ENCODE measurements at places on chromosomes 5 and 9.

DNA sequence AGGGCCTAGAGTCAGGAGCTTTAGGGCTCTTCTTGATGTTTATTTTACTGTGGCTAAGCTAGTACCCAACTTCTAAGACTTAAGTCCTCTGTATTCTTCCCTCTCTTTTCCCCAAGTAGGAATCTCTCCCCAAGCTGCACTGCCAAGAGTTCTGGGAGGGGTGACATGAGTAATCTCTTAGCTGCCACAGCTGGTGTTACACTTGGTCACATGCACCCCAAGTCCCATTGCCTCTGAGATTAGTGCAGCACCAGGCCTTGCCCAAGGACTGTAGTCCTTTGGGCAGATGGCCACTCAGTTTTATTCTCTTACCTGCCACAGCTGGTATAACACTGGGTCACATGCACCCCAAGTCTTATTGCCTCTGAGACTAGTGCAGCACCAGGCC is 114.7 kb upstream of the RIOK2 start:
- DNase-seq: no peak

DNA sequence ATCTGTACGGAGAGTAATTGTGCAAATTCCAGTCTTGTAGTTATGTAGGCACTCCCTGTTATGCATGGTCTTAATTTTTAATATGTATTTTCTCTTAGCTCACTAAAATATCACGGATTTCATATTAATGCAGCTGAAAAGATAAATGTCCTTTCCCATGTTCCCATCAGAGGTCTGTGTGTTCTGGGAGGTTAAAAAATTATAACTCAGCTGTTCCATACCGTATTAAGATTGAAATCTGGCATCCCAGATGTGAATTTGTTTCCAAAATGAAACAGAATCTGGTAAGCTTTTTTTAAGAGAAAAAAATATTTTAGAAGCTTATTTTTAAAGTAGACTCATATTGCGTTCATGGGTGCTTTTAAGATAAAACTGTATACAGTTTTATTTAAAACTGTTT is 44.3 kb downstream of the SEMA6A start:
- DNase-seq: no peak

- no peak for DNase-seq
These were observed 38.2 kb downstream of the PTBP3 start for GRCh38 chr9:112295174-112295573.

GRCh38 chr9:36191686-36192085 is 965 bp downstream of the CLTA start:
- DNase-seq: no peak

DNA sequence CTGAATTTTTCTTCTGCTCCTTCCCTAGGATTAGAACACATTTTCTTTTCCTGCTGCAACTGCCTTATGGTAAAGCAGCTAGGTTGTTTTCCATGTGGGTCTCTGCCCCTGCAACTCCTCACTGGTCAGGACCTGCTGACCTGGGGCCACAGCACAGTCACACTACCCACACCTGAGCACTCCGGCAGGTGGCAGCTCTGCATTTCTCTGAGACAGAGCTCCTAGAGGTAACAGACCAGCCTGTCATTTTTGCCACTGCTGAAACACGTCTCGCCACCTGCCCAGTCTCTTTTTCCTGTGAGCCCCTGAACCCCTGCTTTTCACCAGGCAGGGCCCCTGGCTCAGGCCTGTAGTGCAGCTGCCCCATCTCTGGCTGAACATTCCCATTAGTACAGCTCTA is 609.6 kb downstream of the HINT1 start:
- no peak for DNase-seq

DNA sequence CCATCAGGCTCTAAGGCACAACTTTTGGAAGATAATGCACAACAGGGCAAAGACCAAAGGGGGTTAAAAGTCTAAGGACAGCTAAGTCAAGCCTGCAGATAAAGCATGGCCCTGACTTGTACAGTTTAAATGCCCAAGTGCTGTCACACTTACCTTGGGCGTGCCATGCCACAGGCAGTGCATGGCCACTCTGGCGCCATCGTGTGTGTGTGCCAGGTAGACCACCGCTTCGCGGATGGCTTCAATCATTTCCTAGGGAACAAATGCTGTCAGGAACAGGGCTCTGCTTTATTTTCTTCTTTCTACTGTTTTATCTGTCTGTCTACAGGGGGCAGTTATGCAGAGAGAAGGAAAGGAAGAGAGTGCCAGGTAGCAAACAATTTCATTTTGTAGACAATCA is 19.3 kb downstream of the PUM3 start:
- no peak for DNase-seq

DNA sequence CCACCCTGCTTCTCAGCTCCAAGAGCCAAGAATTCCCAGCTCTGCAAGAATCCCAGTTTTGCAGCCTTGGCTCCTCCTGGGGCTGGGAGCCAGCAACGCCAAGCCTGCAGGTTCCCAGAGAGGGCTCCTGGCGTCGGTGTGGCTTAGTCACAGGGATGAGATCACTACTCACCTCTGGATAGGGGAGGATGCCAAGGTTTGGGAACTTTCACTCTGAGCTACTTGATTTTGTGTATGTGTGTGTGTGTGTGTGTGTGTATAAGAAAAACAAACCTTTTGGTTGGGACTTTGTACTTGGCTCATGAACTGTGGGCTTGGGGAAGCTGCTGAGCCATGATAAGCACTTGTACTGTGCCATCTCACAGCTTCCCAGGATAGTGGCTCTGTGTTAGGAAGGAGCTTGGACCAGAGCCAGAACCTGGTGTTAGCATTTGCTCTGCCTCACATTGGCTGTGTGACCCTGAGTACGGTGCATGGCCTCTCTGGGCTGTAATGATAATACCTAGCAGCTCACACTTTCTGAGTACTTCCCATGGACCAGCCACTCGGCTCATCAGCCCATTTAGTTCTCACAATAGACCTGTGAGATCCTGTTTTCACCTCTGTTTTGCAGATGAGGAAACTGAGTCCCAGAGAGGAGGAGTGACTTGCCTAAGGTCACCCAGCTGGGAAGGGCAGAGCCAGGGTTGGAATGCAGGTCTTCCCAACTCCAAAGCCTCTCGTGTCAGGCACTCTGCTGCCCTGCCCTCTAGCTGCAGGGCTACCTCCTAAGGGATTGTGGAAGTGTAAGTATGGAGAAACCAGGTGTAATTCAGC is 41.4 kb upstream of the DAB2IP start:
- DNase-seq: no peak

- no peak for DNase-seq
These were observed 1.5 kb downstream of the STXBP1 start for GRCh38 chr9:127613583-127613954.

DNA sequence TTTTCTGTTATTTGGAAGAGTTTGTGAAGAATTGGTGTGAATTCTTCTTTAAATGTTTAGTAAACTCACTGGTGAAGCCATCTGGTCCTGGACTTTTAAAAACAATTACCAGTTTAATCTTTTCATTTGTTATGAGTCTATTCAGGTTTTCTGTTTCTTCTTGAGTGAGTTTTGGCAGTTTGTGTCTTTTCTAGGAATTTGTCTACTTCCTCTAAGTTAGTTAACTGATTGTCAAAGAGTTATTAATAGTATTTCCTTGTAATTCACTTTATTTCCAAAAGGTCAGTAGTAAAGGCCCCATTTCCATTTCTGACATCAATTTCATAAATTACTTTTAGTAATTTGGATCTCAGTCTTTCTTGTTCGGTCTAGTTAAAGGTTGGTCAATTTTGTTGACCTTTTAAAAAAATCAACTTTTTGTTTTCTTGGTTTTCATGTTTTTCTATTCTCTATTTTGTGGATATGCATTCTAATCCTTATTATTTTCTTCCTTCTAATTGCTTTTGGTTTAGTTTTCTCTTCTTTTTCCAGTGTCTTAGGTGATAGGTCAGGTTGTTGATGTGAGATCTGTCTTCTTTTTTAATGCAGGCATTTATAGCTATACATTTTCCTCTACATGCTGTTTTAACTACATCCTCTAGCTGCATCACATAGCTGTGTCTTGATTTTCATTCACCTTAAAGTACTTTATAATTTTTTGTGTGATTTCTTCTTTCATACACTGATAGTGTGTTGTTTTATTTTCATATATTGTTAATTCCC is 7.3 kb upstream of the SMIM3 start:
- DNase-seq: no peak

DNA sequence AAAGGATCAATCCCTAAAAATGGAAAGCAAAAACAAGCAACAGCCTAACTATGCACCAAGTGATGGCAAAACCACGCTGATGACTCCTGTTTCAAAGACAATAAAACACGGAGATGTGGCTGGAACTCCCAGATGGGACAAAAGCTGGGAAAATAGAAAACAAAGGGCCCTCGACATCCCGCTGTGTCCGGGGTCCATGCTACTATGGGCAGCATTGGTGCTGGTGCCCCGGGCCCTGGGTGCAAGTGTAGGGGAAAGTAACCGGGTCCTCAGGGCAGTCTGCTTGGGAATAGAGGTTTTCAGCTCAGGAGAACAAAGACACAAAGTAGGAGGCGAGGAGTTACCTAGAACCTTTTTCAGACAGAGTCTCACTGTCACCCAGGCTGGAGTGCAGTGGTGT is 46.1 kb downstream of the MRPL36 start:
- no peak for DNase-seq

DNA sequence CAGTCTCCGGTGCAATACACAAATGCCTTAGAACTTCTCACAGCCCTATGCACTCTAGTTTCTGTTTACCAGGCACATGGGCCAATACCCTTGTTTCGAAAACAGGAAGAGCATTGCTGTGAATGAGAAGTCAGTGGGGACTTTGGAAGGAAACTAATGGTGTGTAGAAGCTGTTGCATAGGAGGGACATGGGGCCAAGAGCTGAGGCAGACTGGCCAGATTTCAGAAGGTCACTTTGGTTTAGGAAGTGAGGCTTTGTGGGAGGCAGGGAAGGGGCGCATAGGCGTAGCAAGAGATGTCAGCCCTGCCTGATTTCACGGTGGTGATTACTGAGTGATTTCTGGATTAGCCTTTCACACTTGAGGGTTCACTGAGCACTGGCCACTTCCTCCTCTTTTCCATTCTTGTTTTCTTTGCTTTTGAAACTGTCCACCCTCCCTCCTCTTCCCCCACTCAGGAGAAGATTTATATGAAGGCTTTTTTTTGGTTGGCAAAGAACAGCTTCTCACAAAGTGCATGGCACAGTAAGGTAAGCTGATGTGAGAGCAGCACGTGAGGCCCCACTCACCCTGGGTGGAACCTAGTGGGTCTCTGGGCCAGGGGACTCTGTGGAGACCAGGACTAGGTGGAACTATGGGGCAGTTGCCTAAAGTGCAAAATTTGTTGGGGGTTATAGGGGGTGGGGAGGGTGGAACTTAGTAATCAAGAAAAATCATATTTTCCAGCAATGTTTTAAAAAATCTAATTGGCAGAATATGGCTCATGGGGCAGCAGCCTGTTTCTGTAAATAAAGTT is 6.1 kb upstream of the TMEM252 start:
- DNase-seq: peak; percentile 46

GRCh38 chr9:30977965-30978364 is 1406.5 kb upstream of the ACO1 start:
- no peak for DNase-seq

DNA sequence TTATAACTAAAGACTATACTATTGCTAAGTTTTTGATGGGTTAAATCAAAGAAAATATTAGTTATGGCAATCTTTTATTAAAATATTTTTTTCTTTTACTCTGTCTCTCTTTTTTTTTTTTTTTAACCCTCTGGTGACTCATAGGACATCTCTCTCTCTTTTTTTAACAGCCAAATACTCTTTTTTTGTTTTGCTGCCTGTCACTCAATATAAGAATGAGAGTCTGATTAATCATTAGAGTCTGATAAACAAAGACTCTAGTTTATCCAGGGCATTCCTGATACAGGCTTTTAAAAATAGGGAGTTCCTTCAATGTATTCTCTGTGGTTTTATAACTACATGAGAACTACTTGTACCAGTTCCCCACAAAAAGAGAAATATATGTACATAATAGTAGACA is 77.3 kb downstream of the SLC38A9 start:
- DNase-seq: no peak

DNA sequence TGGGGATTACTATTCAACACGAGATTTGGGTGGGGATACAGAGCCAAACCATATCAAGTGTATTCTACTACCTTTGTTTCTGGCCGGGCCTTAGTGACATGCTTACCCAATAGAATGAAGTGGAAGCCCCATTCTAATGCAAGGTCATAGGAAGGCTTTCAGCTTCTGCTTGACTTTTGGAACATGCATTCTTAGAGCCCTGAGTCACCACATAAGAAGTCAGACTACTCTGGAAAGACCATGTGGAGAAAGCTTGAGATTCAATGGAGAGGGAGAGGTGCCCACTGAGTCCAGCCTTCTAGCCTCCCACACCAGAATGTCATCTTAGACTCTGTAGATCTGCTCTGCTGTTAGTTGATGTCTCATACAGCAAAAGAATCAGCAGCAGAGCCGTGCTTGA is 155.7 kb upstream of the FBN2 start:
- DNase-seq: no peak

- DNase-seq: no peak
These were observed 14.8 kb downstream of the PDGFRB start for GRCh38 chr5:150140830-150141229.

GRCh38 chr9:20117986-20118385 is 329.1 kb upstream of the SLC24A2 start:
- no peak for DNase-seq

DNA sequence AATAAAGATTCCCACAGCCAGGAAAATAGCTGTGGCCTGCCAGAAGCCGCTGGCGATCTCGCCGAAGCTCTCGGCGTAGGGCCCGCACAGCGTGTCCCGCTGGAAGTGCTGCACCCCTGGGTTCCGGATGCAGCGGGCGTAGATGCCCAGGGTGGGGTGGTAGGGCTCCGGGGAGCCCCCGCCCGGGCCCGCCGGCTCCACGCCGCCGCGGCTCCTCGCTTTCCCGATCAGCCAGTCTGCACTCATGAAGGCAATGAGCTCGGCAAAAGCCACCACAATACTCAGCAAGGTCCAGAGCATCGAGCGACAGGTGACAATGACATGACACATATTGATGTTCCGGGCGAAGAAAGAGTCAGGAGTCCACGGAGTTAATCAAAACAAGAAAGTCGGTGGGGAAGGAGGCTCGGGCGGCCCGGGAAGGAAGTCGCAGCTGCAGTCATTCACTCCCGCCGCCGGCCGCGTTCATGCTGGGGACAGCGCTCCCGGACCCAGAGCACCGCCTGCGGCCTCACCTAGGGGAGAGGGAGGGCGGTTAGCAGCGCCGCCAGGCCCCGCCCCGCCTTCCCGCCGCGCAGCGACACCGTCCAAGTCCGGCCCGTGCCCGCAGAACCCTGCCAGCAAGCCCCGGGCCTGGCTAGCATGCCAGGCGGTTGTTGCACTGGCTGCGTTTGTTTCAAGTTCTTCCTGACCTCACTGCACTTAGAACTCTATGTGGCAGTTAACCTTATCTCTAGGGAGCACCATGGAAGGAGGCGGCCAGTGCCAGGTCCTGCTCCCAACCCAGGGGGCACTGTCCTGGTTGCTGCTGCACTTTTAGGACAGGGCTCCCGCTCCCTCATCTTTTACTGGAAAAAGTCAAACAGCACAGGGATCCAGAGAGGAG is 138.4 kb downstream of the LHFPL2 start:
- peak; percentile 80 for DNase-seq

DNA sequence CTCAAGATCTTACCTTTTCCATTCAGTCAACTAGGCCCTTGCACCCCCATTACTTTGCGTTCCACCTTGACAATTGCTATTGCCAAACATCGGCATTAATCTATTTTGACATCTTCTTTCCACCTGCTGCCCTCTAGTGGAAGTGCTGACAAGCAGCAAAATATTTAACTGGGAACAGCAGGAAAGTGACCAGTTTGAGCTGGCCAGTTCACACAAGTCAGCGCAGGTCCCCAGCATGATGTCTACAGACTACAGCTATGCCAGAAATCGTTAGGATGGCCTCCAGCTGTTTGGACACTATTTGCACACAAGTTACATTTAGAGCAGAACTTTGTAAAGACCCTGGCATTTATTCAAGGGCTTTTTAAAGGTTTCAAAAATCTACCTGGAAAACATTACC is 160.1 kb downstream of the GHR start:
- DNase-seq: peak; percentile 70

- DNase-seq: no peak
These were observed 87.5 kb downstream of the TTLL11 start for GRCh38 chr9:122005597-122005996.
